ENCODE measurements at places on chromosomes 12 and 14.
A peak's percentile ranks its signal among the peaks of the same experiment; 100 is the strongest.

GRCh38 chr12:52061470-52062166 lies 8.2 kb upstream of the ATG101 start:
- DNase-seq = no peak

DNA sequence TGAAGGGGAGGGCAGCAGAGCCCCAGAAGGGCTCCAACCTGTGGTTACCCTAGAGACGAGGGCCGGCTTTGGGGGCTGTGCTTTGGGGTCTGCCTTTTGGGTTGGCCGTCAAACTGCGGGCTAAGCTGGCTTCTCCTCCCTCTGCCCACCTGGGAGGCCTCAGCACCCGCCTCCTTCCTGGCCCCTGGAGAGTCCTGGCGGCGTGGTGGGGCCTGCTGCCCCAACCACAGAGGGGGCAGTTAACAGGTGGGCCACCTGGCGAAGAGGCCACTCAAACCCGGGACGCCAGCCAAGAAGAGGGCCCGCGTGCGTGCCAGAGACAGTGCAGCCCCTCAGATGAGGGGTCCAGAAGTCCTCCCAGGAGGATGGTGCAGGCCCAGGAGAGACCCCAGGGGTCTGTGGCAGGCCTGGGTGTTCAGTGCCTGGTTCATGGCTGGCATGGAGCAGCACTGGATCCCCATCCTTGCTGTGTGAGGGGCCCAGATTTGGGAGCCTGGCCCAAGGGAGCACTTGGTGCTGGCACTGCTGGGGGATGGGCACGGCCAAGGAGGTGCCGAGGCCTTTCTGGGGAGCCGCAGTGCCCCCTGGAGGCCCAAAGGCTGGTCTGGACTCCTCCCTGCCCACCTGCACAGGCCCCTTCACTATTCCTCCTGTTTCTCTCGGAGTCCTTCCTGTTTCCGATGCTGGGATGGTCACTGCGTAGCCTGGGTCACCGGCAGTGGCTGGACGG lies 48.8 kb downstream of the LRCOL1 start:
- peak; percentile 35 for DNase-seq

GRCh38 chr12:57614178-57614947 lies 3.1 kb downstream of the ARHGEF25 start:
- DNase-seq = peak; percentile 56

DNA sequence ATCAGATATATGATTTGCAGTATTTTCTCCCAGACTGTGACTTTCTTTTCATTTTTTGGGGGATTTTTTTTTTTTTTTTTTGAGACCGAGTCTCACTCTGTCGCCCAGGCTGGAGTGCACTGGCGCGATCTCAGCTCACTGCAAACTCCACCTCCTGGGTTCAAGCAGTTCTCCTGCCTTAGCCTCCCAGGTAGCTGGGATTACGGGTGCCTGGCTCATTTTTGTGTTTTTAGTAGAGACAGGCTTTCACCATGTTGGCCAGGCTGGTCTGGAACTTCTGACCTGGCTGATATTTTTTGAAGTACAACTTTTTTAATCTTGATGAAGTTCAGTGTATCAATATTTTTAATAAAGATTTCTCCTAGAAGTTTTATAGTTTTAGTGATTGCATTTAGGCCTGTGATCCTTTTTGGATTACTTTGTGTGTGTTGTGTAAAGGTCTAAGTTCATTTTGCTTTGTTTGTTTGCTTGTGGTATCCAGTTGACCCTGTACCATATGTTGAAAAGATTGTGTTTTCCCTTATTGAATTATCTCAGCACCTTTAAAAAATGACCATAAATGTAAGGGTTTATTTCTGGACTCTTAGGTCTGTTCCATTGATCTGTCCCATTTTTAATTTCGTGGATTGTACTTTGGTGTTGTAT lies 24.2 kb downstream of the BORCS5 start:
- DNase-seq = no peak

DNA sequence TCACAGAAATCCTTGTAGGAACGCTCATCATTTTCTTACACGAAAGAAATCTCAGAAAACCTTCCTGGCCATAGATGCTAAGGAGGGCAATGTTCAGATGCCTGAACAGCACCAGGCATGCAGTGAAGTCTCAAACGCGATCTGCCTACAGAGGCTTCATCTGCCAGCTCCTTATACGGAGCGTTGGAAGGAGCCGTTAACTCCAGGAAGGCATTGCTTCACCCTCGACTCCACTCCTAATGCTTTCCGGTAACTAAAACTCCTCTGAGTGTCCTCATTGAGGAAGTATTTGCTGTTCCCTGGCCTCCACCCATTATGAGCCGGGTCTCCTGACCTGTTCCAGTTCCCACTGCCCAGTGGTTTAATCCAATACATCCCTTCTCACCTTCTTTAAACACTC lies 502.7 kb downstream of the BCL11B start:
- no peak for DNase-seq

GRCh38 chr12:104763168-104763805 lies 194.8 kb downstream of the SLC41A2 start:
- DNase-seq = no peak

GRCh38 chr12:53726946-53727309 lies 324 bp downstream of the CALCOCO1 start:
- DNase-seq = no peak

- peak; percentile 42 for DNase-seq
Observed at GRCh38 chr12:65902500-65902899, 78.2 kb downstream of the HMGA2 start.

GRCh38 chr12:225012-225411 lies 11.1 kb upstream of the SLC6A12 start:
- no peak for DNase-seq

DNA sequence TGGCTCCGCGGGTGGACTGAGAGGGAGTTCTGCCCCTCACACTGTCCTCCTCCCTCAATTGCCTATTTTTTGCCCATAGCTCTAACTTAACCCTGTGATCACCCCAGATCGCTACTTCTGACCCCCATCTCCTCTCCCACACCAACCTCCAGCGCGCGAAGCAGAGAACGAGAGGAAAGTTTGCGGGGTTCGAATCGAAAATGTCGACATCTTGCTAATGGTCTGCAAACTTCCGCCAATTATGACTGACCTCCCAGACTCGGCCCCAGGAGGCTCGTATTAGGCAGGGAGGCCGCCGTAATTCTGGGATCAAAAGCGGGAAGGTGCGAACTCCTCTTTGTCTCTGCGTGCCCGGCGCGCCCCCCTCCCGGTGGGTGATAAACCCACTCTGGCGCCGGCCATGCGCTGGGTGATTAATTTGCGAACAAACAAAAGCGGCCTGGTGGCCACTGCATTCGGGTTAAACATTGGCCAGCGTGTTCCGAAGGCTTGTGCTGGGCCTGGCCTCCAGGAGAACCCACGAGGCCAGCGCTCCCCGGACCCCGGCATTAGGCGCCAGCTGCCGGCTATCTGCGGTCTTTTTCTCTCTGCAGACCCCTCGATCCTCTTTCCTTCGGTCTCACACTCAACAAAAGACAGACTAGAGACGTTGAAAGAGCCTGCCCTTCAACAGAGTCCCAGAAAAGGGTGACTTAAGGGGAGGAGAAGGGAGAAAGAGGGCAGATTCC lies 3.0 kb upstream of the TBX3 start:
- no peak for DNase-seq

GRCh38 chr12:26768611-26769603 lies 64.1 kb downstream of the ITPR2 start:
- DNase-seq = peak; percentile 15

DNA sequence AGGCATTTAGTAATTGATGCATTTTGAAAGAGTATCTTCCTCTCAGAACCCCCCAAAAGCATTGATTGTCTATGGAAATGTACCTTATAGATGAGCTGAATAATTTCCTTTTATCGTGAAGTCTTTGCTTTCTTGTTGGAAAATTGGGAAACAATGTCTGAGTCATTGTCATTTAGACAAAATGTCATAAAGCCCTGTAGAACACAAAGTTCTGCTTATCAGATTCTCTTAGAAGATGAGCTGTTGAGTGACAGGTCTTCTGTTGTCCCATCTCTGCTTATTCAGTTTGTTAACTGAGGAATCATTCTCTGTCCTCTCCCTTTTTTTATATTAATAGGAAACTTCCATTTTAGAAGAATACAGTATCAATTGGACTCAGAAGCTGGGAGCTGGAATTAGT lies 22.9 kb downstream of the MAPKAPK5 start:
- DNase-seq = no peak

GRCh38 chr14:72519543-72519942 lies 374.4 kb downstream of the DPF3 start:
- peak; percentile 56 for DNase-seq

- DNase-seq = no peak
Observed at GRCh38 chr14:92978229-92979021, 55.5 kb downstream of the CHGA start.

DNA sequence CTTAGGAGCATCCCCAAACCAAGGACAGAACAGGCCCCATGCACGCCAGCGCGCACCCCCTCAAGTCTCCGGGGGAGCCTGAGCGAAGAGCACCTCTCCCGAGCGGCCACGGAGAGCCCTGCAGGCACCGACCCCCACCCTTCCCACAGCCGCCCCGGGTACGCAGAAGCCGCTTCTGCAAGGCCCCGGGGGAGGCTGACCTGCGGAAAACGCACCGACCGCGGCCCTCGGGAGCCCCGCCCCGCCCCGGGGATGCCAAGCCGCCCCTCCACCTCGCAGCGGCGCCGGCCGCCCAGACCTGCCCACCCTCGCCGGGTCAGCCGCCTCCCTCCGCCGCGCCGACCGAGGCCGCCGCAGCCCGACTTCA lies 385 bp downstream of the CAPRIN2 start:
- no peak for DNase-seq

- DNase-seq = no peak
Observed at GRCh38 chr14:20774258-20774824, 6.1 kb downstream of the EDDM3B start.

DNA sequence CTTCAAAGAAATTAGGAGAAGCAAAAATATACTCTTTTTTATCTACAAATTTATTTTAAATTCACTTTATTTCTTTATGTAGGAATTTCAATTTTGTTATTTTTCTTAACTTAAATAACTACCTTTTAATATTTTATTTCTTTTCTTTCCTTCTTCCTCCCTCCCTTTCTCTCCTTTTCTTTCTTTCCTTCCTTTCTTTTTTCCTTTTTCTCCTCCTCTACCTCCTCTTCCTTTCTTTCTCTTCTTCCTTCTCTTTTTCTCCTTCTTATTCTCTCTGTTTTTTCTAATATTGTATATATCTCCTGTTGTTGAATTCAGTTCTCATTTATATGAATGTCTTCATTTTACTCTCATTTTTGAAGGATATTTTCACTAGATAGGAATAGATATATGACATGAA lies 127.6 kb downstream of the MIPOL1 start:
- DNase-seq = no peak
